ENCODE measurements at places on chromosomes 7 and 10.
A peak's percentile ranks its signal among the peaks of the same experiment; 100 is the strongest.

DNA sequence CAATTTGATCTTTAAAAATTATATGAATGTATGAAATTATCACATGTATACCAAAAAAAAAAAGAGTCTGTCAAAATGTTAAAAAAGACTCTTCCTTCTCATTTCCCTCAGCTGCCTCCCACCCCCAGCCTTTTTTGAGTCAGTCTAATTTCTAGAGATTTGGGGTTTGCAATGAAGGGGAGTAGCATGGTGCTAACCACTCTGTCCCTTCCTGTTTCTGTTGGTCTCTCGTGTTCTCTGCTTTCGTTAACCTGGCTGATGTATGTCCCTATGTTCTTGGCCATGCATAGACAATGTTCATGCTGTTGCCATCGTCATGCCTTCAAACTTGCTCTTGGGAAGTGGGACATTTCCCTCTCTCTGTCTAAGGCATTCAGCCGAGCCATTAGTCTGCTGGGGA is 474.1 kb downstream of the LRMDA start:
- DNase-seq, result no peak

- DNase-seq, result no peak
Measured at GRCh38 chr10:61944410-61945147, 43.1 kb downstream of the ARID5B start.

- DNase-seq, result no peak
Measured at GRCh38 chr7:98995523-98996149, 117.3 kb downstream of the TRRAP start.

DNA sequence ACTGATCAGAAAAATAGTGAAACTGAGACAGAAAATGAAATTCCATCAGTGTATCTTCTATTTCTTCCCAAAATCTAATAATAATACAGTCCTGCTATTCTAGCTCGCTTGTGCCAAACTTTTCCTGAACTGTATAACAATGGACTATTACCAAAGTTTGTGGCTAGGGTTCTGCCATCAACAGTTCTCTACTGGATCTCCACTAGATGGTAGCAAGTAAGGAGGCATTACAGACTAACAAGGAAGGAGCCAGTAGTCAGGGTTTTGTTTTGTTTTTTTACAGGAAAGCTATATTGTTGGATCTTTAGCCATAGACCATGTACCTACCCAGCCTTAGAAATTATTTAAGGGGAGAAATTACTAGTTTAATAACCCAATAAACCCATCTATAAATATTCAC is 10.8 kb downstream of the MTERF1 start:
- DNase-seq, result no peak

GRCh38 chr7:40135317-40135610 is 459 bp downstream of the SUGCT start:
- no peak for DNase-seq

- peak; percentile 49 for DNase-seq
Measured at GRCh38 chr10:17506856-17507471, 52.6 kb upstream of the ST8SIA6 start.

DNA sequence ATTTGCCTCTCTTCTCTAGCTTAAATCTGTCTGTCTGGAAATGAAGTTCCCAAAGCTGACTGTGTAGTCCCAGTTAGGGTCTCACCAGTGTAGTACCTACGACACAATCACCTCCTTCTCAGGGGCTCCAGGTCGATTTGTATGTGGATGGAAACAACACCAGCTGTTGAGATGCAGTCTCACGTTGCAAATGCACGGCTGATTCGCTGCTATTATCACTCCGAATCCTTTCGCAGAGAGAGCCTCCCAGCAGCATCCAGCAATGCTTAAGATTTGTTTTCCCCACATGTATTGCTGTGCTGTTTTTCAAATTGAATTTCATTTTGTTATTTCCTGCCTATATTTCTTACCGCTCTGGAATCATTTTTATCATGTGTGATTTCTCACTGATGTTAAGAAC is 16.3 kb downstream of the VSTM4 start:
- no peak for DNase-seq

DNA sequence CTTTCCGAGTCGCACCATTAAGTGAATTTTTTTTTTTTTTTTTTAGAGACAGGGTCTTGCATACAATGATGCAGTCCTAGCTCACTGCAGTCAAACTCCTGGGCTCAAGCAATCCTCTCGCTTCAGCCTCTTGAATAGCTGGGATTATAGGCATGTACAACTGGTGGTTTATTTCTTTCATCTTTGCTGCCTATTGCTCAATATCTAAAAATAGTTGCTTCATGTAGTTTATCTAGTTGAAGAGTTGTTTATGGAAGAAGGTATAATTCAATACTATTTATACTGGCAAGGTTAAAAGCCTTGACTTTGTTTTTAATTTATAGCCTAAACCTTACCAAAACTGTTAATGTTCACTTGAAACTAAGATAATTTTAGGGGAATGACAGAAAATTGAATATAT is 66.9 kb downstream of the SEMA3D start:
- DNase-seq, result no peak

DNA sequence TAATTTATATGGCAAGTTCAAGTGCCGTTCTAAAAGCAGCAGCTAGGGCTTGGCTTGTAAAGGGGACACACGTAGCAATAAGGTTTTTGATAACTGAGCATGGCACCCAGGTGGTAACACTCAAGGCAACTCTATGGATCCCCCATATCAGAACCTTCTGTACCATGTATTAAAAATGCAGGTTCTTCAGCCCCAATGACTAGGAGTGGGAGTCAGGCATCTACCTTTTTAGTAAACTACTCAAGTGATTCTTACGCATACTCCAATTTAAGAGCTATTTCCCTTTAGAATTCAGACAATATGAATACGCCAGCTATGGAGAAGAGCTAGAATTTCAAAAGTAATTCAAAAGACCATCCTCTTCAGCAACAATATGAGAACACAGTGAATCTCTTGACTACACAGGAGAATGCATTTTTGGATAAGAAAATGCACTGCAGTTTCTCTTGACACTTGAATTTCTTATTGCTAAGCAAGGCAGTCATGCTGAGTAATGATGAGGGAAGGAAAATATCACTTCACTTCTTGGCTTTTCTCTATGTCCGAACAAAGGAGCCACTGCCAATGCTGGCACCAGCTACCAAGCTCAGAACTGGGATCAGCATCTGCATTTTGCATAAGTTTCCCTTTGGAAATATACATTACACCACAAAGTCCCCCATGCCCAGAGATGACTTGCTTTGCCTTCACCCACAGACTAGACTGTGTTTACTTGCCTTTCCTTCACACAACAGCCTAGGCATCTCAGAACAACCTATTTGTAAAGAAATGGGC is 53.5 kb downstream of the ABLIM1 start:
- peak; percentile 17 for DNase-seq

DNA sequence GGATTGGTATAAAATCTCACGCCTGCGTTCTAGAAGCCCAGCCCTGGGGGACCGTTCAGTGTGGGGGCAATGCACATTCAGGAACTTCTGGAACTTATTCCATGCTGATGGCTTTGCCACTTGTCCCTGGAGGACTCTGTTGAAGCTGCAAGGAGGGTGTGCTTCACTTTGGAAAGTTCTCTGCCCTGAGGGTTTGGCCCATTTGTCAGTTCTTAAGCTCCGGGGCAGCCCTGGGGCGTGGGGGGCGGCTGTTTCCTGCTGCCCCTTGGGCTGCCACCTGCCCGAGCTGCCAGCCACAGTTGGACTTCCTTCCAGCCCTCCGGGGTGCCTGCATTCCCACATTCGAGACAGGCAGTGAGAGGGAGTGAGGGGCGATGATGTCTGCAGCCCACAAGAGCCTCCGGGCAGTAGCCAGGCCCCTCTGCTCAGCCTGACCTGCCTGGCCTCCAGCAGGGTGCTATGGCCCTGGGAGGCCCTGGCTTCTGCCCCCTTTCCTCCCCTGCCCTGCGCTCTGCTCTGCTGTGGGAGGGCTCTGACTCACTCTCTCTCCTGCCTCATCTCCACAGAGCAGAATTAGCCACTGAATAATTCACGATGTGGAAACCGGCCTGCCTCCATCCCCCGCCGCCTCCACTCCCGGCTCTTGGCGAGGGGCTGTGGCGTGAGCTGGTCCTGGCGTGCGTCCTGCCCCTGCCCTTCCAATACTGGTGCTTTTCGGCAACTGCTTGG is 1.9 kb downstream of the TTYH3 start:
- no peak for DNase-seq

DNA sequence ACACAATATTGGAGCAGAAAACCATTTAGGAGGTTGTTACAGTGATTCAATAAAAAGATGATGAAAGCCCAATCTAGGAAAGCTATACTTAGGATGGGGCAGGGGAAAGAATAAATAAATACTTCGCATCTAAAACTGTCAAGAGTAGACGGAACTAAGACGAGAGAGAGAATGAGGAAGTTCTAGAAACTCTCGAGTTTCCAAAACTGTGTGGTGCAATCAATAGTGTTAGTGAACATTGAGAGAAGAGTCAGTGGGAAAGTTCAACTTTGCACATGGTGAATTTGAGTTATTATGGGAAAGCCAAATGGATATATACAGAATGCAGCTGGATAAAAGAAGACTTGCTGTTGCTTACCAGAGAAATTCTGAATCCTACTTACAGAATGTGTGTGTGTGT is 133.8 kb upstream of the MEOX2 start:
- no peak for DNase-seq

GRCh38 chr10:49207113-49207512 is 18.9 kb upstream of the TMEM273 start:
- no peak for DNase-seq
